ENCODE measurements at places on chromosomes 6 and 20.
A peak's percentile ranks its signal among the peaks of the same experiment; 100 is the strongest.

- DNase-seq: peak; percentile 56
Observed at GRCh38 chr6:111823831-111824607, 49.2 kb downstream of the FYN start.

- no peak for DNase-seq
Observed at GRCh38 chr6:40529040-40529439, 58.1 kb downstream of the LRFN2 start.

DNA sequence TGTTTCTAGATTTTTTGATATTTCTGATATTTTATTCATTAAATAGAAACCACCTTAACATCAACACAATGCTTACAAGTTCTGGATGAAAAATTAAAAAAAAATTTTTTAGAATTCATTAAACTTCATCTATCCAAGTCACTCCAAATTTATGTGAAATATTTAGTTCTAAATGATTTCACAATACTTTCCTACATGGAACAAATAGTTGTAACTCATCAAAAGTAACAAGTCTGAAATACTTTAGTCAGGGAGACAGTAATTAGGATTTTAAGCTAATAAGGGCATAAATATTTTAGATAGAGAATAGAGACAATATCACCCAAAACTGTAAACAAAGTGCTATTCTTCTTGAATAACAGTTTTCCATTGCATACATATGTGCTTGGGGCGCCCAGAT lies 147.8 kb downstream of the HIVEP2 start:
- DNase-seq: no peak

DNA sequence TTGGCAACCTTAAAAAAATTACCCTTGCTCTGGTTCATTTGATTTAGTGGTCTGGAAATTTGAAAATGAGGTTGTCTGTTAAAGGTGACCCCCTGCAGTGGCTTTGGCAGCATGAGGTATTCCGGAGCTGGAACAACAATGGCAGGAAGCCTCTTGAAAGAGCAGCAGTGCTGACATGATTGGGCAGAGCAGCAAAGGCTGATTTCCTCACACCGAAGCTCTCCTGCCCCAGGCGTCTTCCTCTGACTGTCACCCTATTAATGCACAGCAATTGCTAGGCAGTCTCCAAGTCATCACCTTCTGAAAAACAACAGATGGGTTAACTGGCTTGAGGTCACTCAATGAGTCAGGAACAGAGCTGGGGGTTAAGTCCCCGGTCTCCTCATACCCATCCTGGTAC lies 241.8 kb upstream of the MMS22L start:
- no peak for DNase-seq

DNA sequence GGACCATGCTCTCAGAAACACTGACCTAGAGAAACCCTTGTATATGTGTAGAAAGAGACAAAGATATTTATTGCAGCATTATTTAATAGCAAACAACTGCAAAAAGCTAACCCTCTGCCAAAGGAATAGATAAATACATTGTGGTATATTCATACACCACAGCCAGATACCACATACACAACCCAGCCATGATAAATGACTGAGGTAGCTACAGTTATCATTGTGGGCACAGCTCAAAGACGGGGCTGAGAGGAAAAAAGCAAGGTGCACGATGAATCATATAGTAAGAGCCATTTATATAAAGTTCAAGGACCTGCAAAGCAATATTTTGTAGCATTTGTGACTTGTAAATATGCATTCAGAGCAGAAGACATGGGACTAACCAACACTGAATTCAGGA lies 30.8 kb downstream of the RSPO4 start:
- DNase-seq: no peak
